Aorta (tissue), 5 donors: ENCODE measurements at places on chromosomes 5 and 9. TPM values are rescaled to one million over a fixed set of nuclear protein-coding genes. Genes with fewer than 3 reads are reported as not detected.
A peak's percentile ranks its signal among the peaks of the same experiment; 100 is the strongest.

DNA sequence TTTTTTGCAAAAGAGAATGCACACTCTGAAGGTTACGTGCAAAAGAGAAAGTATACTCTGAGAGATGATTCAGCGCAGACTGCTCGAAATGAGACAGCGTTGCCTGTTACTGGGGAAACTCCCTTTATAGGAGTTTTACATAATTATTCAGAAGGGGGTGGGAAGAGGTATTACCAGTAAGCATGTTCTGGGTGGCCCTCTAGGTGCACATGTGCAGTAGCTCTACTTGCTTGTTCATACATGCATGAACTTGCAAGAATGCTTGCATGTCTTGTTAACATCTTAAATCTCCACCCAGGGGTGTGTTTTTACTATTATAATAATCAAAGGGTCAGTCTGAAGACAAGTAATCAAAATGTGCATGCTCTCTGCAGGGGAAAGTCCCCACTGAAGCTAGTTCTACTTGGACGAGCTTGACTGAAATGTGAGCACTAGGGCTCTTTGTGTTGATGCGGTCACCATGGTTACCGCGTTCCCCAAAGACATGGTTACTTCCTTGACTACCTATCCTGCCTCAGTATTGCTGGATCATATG is 75.5 kb downstream of the SGCD start:
- no peak overlapping the region for H3K4me3 ChIP-seq
- H3K36me3 ChIP-seq = no peaks in the 10 kb centered on the region
- DNase-seq = no peak
- no peaks in the 10 kb centered on the region for H3K4me1 ChIP-seq

- no peak overlapping the region for H3K4me3 ChIP-seq
- DNase-seq = no peak
- no peak overlapping the region for H3K27ac ChIP-seq
- H3K36me3 ChIP-seq = no peaks in the 10 kb centered on the region
- H3K4me1 ChIP-seq = no peaks in the 10 kb centered on the region
These were observed 451.3 kb downstream of the LRRC70 start for GRCh38 chr5:63029891-63030290.

DNA sequence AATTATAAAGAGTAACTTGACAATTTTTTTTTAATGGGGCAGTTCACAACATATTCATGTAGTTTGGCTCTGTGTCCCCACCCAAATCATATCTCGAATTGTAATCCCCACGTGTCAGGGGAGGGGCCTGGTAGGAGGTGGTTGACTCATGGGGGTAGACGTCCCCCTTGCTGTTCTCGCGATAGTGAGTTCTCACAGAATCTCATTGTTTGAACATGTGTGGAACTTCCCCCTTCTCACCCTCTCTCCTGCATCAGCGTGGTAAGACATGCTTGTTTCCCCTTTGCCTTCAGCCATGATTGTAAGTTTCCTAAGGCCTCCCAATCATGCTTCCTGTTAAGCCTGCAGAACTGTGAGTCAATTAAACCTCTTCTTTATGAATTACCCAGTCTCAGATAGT is 40.7 kb downstream of the FBXW11 start:
- H3K27me3 ChIP-seq = no peaks in the 10 kb centered on the region
- no peaks in the 10 kb centered on the region for H3K36me3 ChIP-seq
- H3K4me3 ChIP-seq = no peak overlapping the region
- no peak for DNase-seq
- no peak overlapping the region for H3K27ac ChIP-seq

The RASGRF2 gene
- 17.4 TPM for total RNA-seq

DNA sequence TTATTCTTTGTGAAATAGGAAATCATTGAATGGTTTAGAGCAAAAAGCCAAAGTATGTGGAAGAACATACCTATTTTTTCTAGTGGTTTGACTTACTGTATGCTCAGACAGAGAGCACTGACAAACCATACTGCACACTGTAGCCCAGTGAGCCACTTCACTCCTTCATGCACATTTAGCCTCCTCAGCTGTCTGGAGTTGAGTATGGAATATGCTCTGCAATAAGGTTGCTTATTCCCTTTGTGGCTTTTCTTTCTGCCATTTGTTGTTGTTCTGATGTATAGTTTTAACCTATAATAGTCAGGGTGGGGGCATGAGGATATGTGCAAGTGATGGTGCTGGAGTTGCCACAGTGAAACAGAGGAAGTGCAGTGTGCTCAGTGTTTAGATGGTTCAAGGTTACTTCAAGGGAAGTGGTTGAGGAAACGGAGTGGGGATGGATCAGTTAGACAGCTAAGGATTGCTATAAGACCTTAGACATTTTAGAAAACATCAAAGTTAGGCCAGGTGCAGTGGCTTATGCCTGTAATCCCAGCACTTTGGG is 100.7 kb downstream of the CDC42SE2 start:
- H3K36me3 ChIP-seq = no peaks in the 10 kb centered on the region
- H3K27me3 ChIP-seq = no peaks in the 10 kb centered on the region
- H3K4me3 ChIP-seq = no peak overlapping the region
- DNase-seq = no peak
- H3K27ac ChIP-seq = no peak overlapping the region
- no peaks in the 10 kb centered on the region for H3K4me1 ChIP-seq

The FAM120AOS gene
- total RNA-seq = 40.1 TPM

DNA sequence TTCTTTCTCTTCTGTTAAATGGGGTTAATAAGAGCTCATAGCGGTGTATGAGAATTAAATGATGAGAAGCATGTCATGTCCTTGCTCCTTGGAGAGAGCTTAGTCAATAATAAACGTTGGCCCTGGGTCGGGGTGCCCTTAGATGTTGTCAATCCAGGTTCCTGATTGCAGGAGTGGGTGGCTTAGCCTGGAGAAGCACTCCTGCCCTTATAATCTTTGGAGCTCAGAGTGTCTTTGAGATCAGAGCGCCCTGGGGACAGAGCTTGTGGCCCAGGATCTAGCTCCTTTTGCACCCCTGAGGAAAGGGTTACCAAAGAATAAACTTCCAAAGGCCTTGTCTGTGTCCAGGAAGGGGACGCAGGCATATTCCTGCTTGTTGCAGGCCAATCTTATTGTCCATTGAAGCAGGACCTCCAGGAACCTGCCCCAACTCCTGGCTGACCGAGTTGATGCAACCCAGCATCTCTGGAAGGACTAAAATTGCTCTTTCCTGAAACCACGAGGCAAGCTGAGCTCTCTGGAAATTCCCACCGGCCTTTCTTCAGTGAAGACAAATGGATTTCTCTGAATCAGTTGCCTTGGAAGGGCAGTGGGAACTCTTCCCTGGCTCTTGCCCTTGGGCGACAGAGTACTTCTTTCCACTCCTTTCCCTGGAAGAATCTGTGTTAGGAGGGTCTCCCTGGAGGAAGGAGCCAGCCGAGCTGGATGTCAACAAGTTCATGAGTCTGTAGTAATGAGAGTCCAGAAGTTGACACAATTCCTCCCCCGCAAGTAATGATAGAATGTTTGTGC is 6.4 kb upstream of the AMBP start:
- no peak for DNase-seq
- H3K27ac ChIP-seq = no peak overlapping the region
- no peaks in the 10 kb centered on the region for H3K27me3 ChIP-seq
- no peaks in the 10 kb centered on the region for H3K36me3 ChIP-seq
- no peak overlapping the region for H3K4me3 ChIP-seq

DNA sequence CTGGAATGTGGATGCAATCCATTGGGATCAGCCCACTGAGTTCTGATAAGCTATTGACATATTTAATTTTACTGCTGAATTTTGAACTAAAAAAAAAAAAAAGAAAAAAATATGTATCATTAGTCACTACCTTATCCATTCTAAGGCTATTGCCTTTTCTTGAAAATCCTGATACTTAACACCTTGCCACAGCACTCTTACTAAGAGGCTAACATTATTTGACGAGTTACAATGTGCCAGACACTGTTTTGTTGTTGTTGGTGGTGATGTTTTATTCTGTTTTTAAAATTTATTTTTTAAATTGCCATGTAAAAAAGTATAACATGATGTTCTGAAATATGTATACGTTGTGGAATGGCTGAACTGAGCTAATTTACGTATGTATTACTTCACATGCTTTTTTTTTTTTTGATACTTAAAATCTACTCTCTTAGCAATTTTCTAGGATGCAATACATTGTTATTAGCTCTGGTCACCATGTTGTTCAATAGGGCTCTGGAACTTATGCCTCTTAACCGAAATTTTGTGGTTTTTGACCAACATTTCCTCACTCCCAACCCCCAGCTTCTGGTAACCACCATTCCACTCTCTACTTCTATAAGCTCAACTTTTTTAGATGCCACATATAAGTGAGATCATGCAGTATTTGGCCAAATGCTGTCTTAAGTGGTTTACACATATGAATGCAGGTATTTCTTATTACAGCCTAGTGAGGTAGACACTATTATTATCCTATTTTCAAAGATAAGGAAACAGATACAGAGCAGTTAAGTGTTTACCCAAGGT is 134.8 kb upstream of the PCA3 start:
- DNase-seq = no peak
- H3K36me3 ChIP-seq = peaks cover 5% of the 10 kb centered on the region
- H3K4me3 ChIP-seq = no peak overlapping the region
- H3K4me1 ChIP-seq = no peaks in the 10 kb centered on the region
- no peak overlapping the region for H3K27ac ChIP-seq

The SPATA6L gene
- 6.7 TPM for total RNA-seq

- no peaks in the 10 kb centered on the region for H3K27me3 ChIP-seq
- H3K27ac ChIP-seq = no peak overlapping the region
- no peak overlapping the region for H3K4me3 ChIP-seq
- H3K36me3 ChIP-seq = no peaks in the 10 kb centered on the region
- DNase-seq = no peak
- no peaks in the 10 kb centered on the region for H3K4me1 ChIP-seq
These were observed 118.8 kb downstream of the BOD1 start for GRCh38 chr5:173497685-173498084.

DNA sequence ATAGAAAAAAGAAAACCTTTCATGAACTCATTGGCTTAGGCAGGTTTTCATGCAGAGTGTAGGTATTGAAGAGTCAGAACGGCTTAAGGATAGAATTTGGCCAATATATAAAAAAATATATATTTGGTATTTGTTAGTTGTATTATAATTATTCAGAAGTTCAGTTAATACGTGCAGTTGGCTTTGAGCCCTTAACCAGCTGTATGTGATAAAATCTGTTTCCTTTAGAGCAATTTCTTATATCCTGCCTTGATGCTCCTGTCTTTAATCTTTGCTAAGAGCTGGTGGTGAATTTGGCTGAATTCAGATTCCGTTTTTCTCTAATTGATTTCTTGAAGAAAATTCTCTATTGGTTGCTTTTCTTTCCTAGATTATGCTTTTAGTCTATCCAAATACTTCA is 3.7 kb downstream of the ANXA1 start:
- no peaks in the 10 kb centered on the region for H3K27me3 ChIP-seq
- H3K27ac ChIP-seq = no peak overlapping the region
- no peak for DNase-seq
- peak overlapping the region; percentile 48 for H3K4me3 ChIP-seq

GRCh38 chr5:60710362-60710761 is 10.4 kb upstream of the DEPDC1B start:
- H3K4me3 ChIP-seq = no peak overlapping the region
- H3K4me1 ChIP-seq = no peaks in the 10 kb centered on the region
- H3K36me3 ChIP-seq = no peaks in the 10 kb centered on the region
- no peaks in the 10 kb centered on the region for H3K27me3 ChIP-seq
- H3K27ac ChIP-seq = no peak overlapping the region

The PPP1R2B gene
- total RNA-seq = not detected

The GPR150 gene
- 0.23 TPM for total RNA-seq

DNA sequence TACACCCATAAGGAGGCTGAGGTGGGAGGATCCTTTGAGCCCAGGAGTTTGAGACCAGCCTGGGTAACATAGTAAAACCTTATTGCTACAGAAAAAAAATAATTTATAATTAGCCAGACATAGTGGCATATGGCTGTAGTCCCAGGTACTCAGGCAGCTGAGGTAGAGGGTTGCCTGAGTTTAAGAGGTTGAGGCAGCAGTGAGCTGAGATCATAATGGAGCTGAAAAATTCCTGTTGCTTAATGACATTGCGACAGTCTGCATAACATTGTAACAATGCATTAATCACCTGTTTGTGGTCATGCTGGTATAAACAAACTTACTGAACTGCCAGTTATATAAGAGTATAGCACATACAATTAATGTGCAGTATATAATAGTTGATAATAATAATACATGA is 214.2 kb downstream of the TRIM32 start:
- no peaks in the 10 kb centered on the region for H3K4me1 ChIP-seq
- H3K4me3 ChIP-seq = no peak overlapping the region
- H3K36me3 ChIP-seq = no peaks in the 10 kb centered on the region
- no peak for DNase-seq
- H3K27ac ChIP-seq = no peak overlapping the region
- no peaks in the 10 kb centered on the region for H3K27me3 ChIP-seq

The MIER3 gene
- 27.2 TPM for total RNA-seq

DNA sequence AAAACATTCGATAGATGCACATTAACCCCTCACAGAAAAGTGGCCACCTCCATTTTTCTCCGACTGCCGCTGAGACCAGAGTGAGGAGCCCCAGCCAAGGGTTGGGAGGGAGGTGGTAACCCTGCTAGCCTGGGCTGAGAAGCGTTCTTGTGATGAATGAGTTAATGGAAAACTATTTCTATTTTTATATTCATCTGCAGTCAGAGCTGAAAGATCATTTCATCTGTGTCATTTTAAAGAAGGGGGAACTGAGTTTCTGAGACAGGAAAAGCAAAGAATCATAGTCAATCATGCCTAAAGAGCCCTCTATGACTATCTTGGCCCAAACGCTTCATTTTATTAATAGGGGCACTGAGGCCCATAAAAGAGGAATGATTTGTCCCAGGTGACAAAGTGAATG is 229.5 kb downstream of the PAPPA start:
- H3K4me1 ChIP-seq = no peaks in the 10 kb centered on the region
- DNase-seq = no peak
- H3K4me3 ChIP-seq = no peak overlapping the region
- no peaks in the 10 kb centered on the region for H3K36me3 ChIP-seq
- H3K27ac ChIP-seq = no peak overlapping the region
- no peaks in the 10 kb centered on the region for H3K27me3 ChIP-seq

DNA sequence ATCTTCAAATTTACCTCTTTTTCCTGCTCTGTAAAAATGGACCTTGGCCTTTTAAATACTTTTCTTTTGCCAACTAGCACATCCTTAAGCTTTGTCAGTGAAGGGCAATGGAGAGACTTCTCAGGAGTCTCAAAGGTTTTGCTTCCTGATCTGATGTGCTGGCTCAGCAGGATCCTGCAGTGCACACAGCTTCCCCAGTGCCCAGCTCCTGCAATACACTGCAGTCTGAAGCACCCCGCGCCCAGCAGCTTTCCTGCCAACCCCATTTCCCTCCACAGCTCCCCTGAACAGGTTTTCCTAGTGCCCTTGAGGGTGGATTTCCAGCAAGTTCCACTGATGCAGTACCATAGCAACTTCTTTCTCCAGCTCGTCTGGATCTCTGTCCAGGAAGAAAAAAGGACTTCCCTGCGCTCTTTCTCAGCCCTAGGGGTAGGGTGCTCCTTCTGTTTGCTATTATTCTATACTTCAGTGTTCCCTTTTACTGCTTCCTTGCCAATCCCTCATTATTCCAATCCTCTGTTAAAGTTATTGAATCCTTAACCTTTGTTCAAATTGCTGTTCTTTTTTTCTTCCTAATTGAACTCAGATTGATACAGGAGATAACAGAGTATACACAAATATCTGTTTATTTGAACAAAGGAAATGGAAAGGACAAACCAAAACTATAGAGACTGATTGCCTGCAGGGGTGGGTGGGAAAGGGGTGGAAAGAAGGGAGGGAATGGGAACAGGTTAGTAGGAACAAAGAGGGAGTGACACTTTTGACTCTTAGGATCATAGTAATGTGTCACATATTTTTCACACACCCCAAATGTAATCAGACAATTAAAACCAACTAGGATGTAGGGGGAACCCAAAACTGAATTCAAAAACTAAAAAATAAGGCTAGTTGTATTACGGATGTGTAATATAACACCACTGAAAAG is 8.5 kb downstream of the SNAPC3 start:
- DNase-seq = no peak
- H3K4me1 ChIP-seq = no peaks in the 10 kb centered on the region
- peaks cover 2% of the 10 kb centered on the region for H3K36me3 ChIP-seq
- H3K27me3 ChIP-seq = no peaks in the 10 kb centered on the region
- no peak overlapping the region for H3K27ac ChIP-seq

The SPINK5 gene
- total RNA-seq = 0.42 TPM
